ENCODE measurements at places on chromosomes 11 and 22.

- no peak for DNase-seq
These were observed 62.2 kb upstream of the ADA2 start for GRCh38 chr22:17281440-17281841.

- DNase-seq, result no peak
These were observed 160.1 kb upstream of the ZC3H12C start for GRCh38 chr11:109933126-109933525.

DNA sequence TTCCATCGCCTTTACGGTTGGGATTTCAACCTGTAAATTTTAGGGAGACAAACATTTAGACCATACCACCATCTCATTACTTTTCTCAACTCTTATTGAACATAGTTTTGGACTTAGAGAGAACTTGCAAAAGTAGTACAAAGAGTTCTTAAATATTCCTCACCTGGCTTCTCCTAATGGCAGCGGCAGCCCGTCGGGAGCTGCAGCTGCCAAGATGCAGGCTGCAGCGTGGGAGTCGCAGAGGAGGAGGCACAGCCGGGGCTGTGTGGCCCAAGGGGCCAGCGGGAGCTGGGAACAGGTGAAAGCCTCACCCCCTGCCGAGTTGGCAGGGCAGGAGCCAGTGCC is 23.1 kb upstream of the RNASEH2C start:
- DNase-seq, result no peak

DNA sequence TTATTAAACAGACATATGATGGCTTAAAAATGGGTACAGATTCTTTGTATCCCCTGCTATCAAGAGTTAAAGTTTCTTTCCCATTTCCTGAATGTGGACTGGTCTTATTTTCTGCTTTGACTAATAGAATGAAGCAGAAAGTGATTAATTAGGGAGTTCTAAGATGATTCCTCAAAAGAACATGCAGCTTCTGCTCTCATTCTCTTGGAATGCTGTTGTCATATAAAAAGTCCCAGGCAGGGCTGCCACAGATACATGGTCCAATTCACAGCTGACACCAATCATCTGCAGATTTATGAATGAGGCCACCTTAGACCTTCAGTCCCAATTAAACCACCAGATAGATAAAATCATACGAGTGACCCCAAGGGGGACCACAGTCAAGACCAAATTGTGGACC is 844.5 kb upstream of the RAG2 start:
- no peak for DNase-seq

- no peak for DNase-seq
These were observed 96.0 kb downstream of the DHCR7 start for GRCh38 chr11:71352226-71352625.

GRCh38 chr22:34966980-34967565 is 98.9 kb upstream of the ISX start:
- DNase-seq, result no peak

DNA sequence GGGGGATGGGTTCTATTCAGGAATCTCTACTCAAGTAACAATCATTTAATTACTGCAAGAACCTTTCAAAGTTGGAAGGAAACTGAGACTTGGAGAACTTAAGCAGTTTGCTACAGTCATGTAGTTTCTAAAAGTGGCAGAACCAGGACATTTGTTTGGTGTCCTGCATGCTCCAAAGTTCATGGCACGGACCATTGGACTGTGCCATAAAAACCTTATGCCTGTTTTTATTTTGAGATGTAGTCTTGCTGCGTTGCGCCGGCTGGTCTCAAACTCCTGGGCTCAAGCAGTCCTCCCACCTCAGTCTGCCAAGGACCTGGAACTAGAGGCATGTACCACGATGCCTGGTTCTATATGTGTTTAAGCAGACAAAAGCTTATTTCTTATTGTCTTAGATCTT is 18.6 kb upstream of the AIFM3 start:
- DNase-seq, result no peak

DNA sequence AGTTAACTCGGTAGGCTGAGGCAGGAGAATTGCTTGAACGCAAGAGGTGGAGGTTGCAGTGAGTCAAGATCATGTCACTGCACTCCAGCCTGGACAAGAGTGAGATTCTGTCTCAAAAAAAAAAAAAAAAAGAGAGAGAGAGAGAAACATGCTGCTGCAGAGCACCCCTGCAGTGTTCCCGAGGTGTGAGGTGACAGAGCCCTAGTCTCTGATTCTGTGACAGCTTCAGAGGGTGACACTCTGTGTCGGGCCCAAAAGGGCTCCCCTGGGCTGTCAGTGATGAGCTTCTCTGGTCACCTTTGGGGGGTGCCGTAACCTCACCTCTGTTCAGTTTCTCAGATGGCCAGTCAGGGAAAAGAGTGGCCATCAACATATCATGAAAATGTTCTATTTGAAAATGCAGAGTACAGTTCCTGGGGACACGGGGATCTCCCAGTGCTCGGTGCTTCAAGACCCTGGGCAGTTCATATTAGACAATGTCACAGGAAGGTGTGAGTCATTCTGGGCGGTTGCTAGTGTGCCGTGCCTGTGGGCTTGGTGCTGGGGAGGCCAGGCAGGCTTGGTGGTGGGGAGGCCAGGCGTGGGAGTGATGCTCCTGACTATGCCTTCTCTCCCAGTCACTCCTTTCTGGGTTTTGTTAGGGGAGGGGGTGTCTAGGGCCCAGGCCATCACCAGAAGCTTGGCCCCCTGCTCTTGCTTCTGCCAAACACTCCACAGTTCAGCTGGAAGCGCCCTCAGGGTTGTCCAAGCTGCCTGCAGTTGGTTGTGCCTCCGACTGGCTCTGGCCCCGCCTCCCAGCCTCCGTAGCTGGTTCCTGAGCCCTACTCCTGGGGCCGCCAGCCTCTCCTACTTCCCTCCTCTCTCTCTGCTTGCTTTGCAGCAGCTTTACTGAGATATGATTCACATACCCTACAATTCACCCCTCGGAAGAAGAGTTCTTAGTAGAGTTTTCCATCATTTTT is 52.5 kb upstream of the CLDN5 start:
- DNase-seq, result peak; percentile 86

GRCh38 chr11:19951558-19952115 is 208.6 kb downstream of the DBX1 start:
- DNase-seq, result peak; percentile 57

GRCh38 chr11:27592098-27592780 is 85.7 kb upstream of the LIN7C start:
- DNase-seq, result no peak

DNA sequence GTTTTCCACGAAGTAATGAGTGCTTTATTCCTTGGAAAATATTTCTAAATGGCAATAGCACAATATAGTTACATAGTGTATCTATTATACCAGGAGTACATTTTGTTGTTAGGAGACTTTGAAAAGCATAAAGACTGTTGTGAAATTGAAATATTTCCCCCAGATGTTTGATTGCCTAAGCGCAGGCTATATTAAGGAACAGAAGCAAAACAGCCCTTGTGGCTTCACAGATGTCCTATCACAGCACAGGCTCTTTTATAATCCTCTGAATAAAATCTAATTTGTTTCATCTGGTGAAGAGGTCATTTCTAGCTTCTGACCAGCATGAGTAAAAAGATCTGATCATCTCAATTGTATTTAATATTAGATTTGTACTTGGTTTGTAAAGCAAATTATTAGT is 48.2 kb downstream of the BSX start:
- no peak for DNase-seq

DNA sequence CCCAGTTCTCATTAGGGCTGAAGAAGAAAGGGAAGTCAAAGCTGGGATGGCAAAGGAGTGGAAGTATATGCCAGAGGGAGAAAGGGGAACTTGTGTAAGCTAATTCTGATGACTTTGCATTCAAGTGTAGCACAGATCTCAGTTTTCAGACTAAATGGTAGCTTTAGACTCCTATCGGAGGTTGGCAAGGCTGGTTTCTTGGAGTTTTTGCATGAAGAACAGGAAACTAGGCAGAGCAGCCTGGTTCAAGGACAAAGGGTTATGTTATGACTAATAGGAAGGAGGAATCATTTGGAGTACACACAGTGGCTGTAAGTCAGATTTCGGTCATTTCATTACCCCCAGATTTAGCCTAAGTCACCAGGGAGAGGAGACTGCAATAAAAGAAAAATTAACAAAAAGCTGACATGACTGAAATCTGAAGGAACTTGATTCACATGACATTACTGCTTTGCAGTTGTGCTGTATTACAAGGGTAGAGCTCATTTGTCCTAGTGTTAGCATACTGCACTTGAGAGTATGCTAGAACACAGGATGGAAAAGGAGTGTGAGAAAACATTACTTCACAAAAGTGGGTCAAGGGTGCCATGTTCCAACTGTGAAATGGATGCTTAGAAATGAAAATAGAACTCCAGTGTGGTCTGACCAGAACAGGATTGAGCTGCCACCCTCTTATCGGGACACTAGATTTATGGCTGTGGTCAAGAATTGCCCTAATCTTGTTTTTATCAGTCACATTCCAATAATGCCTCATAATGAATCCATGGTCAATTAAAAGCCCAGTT is 23.6 kb downstream of the ADM start:
- no peak for DNase-seq

- no peak for DNase-seq
These were observed 43.0 kb downstream of the CECR2 start for GRCh38 chr22:17412232-17412631.

DNA sequence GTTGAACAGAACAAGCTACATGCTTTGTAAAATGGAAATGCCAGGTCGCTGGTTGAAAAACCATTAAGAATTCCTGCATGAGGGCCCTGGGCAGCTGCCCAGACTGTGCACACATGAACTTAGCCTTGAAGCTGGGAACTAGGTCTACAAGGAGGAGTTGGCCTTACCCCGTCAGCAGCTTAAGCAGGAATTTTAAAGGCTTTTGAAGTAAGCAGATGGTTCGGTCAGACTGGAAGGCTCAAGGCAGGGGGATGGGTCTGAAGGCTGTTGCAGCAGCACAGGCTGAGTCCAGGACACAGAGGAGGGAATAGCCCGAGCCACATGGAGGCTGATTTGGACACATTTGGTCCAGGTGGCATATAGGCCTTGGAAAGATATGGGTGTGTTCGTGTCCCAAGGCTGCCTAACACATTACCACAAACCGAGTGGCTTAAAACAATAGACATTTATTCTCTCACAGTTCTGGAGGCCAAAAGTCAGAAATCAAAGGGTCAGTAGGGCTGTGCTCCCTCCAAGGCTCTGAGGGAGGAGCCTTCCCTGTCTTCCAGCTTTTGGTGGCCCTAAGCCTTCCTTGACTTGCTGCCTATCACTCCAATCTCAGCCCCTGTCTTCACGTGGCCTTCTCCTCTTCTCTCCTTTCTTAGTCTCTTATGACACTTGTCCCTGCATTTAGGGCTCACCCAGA is 11.6 kb downstream of the LIF start:
- no peak for DNase-seq

DNA sequence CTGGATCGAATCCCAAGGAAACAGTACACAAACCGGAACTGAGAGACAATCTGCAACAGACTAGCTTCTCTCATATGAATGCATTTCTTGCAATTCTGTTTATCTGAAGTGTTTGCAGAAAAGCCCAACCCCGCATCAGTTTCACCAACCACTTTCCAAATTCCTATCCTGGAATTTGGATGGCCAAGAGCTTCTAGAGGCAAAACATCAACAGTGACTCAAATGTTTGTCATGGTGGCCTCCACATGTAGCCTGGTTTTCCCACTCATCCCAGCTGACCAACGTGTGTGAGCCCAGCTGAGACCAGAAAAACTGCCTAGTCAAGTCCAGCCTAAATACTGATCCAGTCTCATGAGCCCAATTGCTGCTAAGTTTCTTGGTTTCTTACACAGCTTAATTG is 8.3 kb upstream of the MIEF1 start:
- no peak for DNase-seq

- no peak for DNase-seq
These were observed 9.2 kb downstream of the LIN7C start for GRCh38 chr11:27497284-27497866.

DNA sequence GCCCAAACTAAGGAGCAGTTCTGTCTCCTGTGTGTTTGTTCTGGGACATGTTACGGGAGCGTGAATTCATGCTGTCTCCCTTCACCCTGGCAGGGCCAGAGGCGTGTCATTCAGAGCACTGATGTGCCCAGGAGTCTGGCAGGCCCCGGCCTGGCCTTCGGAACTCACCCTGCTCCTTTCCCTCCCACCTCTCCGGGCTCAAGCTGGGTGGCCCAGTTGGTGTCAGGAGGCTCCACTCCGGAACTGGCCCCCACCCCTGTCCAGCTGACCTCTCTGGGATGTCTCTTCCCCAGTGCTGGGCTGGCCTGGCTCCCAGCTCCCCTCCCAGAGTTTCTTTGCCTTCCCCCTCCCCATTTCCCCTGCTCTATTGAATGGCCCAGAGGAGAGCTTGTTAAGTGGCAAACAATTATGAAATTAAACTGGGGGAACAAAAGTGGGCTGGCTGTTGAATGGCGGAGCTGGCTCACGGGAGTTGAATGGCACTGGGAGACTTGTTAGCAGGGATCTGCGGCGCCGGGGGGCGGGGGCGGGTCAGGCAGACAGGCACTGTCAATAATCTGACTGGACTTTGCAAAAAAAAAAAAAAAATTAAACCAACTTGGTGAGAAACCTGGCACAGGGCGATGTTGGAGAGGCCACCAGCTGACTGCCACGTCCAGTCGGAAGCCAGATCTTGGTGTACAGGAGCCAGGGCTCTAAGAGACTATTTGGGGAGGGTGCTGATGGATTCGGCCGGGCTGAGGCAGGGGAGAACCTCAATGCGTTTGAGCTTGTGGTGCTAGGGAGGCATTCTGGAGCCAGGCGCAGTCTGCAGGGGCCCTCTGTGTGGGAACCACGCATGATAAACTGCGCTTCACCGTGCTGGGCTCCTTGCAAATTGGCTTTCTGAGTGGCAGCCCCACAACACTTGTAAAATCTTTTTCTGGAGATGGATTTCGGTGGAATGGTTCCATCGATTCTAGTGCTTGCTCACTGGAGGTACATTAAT is 1.3 kb downstream of the MPPED1 start:
- DNase-seq, result no peak

GRCh38 chr11:70490208-70490607 is 91.9 kb downstream of the CTTN start:
- DNase-seq, result no peak

DNA sequence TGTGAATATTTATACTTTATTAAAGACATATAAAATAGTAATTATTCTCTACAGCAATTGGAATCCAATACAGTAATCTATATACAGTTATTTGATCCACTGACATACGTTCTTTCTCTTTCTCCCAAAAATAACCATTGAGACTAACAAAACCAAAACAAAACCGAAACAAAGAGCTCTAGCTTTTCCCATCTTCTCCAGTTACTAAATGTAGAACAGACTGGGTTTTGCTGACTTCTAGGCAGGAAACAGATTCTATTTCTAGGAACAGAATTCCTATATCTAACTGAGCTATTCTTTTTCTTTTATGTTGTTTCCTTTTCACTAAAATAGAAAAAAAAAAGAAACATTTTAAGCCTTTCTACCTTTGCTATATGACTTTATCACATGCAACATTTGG is 80.1 kb downstream of the PACS1 start:
- DNase-seq, result no peak

DNA sequence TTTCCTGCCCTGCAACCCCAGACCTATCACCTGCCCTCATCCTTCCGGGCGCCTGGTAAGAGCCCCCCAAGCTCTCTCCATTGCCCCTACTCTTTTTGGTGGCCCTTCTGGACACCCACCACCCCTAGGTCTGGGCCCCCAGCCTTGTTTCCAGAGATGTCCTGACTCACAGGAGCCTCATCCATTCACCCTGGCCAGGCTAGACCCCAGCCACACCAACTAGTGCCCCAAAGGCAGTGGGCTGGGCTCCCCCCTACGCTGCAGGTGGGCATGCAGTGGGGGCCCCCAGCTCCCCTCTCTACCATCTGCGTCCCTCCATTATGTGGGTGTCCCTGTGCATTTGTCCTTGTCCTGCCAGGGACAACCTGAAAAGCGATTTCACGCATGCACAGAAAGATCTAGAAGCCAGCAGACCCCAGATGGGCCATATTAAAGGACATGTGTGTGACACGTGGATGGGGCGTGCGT is 1.4 kb downstream of the MRGPRF start:
- DNase-seq, result no peak

All from K562 (cell line).